ENCODE measurements at places on chromosomes 11 and 22. TPM values are rescaled to one million over a fixed set of nuclear protein-coding genes. Genes with fewer than 3 reads are reported as not detected.
A peak's percentile ranks its signal among the peaks of the same experiment; 100 is the strongest.

DNA sequence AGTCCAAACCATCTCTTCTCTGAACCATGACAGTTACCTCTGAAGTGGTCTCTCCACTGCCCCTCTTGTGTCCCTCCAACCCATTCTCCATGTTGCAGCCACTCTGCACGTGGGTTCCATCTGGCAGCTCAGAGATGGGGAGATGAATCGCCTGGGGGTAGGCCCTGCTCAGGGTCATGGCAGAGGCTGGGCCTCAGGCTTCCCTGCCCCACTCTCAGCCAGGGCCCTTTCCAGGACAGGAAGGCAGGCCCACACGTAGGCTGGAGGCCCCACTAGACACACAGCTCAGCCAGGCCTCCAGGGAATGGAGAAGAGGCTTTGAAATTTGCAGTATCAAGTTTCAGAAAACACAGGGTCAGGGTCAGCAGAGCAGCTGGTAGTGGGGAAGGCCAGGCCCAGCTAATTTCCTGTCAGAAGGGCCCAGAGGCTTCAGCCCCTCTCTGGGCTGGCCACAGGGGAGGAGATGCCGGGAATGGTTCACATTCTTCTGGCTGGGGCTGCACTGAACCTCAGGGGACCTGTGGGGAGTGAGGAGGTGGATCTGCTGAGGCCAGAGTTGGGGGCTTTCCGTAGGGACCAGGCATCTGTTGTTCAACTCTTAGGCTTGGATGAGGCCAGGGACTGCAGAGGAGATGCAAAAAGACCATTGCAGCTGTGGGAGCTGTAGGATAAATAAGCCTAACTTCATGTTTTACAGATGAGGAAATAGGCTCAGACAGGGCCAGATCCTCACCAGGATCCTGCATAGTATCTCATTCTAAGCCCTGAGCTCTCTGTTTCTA lies 101.6 kb downstream of the SWAP70 start:
- DNase-seq: peak; percentile 93

DNA sequence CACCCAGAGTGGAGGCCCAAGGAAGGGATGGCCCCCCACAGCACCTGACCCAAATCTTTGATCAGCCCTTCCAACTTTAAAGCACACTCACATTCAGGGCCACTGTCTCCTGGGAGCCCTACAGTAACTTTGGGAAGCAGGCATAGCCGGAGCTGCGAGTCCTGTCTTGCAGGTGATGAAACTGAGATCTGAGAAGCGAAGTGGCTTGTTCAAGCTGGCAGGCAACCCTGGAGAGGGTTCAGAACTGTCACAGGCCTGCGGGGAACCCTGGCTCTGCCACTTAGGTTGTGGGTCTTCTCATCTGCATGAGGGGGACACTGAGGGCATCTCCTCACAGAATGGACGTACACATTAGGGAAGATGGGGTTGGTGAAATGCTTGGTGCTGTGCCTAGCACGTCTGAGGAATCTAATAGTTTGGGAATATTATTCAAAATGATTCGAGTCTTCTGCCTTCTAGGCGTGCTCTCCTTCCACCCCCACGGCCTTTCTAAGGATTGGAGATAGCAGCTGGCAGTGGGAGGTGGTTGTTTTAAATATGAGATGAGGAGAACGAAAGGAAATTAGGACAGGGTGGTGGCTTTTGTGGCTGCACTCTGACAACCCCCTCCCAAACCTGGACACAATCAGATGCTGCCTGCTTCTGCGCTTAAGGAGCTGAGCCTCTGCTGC lies 18.8 kb upstream of the SUN2 start:
- no peak for DNase-seq

DNA sequence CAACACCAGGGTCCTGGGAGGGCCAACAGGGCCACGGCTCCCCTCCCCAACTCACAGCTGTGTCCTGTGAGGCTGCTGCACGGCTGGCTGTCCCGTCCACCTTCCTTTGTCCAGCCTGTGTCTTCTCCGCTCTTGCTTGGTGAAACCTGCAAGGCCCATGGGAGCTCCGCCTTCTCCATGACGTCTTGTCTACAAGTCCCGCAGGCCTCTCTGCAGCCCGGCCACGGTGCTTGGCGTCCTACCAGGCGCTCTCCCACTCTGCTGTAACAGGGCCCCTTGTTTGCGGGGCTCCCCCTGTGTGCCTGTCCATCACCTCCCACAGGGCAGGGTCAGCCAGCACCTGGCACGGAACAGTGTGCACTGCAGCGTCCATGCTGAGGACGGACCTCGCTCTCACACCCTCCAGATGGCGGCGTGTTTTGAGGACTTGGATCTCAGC lies 866.8 kb downstream of the TBC1D22A start:
- DNase-seq: no peak

- no peak for DNase-seq
These were observed 6.3 kb upstream of the SYCE3 start for GRCh38 chr22:50569041-50569459.

GRCh38 chr11:59654893-59655292 lies 13.9 kb downstream of the PATL1 start:
- no peak for DNase-seq

DNA sequence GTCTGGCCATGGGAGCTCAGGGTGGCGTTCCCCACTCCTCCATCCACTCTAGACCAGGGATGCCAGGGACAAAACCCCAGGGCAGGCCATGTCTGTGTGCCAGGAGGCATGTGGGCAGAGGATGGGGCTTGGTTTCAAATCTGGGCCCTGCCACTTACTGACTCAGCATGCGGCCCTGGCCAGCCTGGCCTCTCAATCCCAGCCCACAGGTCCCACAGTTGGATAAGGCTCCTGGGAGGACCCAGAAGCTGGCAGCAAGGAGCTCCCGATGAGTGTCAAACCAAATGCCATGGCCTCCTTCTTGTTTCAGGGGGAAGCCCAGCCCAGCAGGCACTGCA lies 1290.4 kb downstream of the BRD1 start:
- DNase-seq: no peak

The COMMD9 gene
- total RNA-seq: 21.8 TPM

DNA sequence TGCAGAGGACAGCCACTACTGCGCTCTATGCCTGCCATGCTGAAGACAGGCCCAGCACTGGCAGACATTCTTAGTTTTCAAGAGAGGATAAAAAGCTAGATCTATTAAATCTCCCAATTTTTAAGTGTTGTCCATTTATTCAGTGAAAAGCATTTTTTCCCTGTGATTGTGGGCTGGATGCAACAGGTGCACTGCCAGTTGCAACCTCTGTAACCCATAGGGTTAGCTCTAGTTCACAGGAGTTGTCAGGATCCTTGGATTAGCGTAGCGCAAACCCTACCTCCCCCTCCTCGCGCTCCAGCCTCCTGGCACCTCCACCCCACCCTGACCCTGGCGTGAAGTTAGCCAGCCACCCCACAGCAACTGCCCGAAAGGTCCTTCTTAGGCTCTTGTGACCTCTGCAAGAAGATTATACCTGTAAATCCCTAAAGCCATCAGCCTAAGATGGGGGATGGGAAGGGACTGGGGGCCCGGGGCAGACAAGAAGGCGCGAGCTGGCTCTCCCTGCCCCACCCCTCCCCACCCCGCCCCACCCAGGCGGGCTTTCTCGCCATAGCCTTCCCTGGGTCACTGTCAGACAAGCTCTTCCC lies 30.9 kb downstream of the EIF3F start:
- no peak for DNase-seq

The TMPRSS4 gene
- total RNA-seq: not detected

GRCh38 chr11:68341557-68342458 lies 29.4 kb downstream of the LRP5 start:
- DNase-seq: no peak

The GGTLC3 gene
- total RNA-seq: not detected

Data from fibroblast of lung (primary cell).